ENCODE measurements at places on chromosomes 5 and 9.

GRCh38 chr9:68473790-68474189 lies 66.9 kb downstream of the TMEM252 start:
- no peak for DNase-seq

GRCh38 chr9:72305707-72306106 lies 59.3 kb downstream of the ZFAND5 start:
- DNase-seq, result no peak

DNA sequence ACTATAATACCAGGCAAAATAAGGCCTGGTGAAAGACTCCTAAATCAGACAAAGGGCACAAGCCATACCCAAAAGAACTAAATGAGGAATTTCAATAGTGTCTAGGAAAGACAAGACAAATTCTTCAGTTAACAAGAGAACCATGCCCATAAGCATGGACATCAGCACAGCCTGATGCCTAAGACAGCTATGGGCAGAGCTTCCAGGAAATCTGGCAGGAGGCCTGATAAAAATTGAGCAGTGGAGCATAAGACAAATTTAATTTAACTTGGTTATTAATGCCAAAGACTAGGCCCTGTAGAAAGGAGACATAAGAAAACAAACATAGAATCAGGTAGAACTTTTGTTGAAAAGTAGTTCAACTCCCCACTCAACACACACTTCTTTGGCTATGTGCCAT lies 17.3 kb downstream of the KLHL3 start:
- no peak for DNase-seq

GRCh38 chr5:169260896-169261569 lies 39.9 kb downstream of the SLIT3 start:
- DNase-seq, result no peak

DNA sequence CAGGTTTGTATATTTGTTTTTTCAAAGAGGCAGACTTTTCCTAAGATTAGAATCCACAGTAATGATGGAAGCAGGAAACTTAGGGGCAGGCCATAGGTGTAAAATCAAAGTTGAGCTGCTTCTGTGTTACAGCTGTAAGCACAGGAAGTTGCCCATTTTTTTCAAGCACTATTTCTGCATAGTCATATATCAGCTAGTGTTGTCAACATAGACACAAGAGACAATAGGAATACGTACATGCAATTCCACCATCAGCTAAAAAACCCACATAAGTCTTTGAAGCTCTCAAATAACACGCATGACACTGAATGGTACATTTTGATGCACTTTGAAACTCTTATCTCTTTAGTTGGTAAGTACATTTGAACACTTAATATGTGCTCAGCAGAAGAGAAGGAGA lies 20.2 kb upstream of the SMIM15 start:
- DNase-seq, result no peak

All from C1 segment of cervical spinal cord (tissue), 14 donors.